Activated naive CD4-positive, alpha-beta T cell treated with anti-CD3 and anti-CD28 coated beads, Interleukin-2, amount 50 U/mL, for 72 hours (primary cell): ENCODE measurements at places on chromosomes 13 and 19. TPM values are rescaled to one million over a fixed set of nuclear protein-coding genes. Genes with fewer than 3 reads are reported as not detected.

ZSCAN1 gene
- not detected for total RNA-seq

ZFP30 gene
- 12.4 TPM for total RNA-seq

ONECUT3 gene
- total RNA-seq, result not detected

DMPK gene
- 13.8 TPM for total RNA-seq

ZNF763 gene
- total RNA-seq, result 0.82 TPM

KATNAL1 gene
- 17.4 TPM for total RNA-seq

ZNF30 gene
- 4.6 TPM for total RNA-seq

- DNase-seq, result no peak
Measured at GRCh38 chr13:76266561-76266960, 619.6 kb downstream of the KCTD12 start.

DNA sequence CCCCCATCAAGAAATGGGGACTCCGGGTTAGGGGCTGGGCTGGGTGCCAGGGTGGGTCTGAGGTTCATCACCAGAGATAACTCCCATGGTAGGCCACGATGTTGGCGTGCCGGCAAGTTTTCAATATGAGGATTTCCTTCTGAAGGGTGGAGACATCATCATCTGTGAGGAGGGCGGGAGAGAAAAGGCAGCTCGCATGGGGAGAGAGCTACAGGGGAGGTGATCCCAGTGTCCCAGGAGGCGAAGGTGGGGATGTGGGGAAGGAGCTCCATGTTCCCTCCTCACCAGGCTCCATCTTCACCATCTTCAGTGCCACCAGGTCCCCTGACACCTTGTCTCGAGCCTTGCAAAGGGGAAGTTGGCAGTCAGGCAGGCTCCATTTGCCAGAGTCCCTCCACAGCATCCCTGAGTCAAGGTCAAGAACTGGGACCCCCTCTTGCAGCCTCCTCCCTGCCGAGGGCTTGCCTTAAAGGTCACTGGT, 430 bp downstream of the MAP4K1 start:
- peak; percentile 22 for DNase-seq

DNA sequence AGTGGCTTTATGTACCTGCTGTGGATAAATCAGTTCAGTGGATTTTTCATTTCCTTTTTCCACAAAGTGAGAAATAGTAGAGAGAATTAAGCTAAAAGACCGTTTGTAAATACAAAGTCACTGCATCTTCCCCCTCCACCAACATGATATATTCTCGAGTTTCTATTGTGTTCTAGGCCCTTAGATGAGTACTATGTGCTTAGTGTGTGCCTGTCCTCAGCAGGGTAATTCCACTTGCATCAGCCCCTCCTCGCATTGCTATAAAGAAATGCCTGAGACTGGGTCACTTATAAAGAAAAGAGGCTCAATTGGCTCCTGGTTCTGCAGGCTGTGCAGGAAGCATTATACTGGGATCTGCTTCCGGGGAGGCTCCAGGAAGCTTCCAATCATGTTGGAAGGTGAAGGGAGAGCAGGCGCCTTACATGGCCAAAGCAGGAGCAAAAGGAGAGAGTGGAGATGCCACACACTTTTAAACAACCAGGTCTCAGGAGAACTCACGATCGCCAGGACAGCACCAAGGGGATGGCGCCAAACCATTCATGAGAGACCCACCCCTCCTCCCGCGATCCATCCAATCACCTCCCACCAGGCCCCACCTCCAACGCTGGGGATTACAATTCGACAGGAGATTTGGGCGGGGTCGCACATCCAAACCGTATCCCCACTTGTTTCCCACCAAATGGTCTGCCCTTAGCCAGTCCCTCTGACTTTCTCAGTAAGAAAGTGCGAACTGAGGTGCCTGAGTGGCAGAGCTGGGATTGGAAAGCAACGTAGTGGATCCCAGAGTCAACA, 102.3 kb upstream of the ABCC4 start:
- DNase-seq, result peak; percentile 7

- no peak for DNase-seq
Measured at GRCh38 chr13:53137779-53138178, 109.2 kb downstream of the OLFM4 start.

GRCh38 chr13:31369213-31369612, 169.4 kb downstream of the B3GLCT start:
- no peak for DNase-seq

- no peak for DNase-seq
Measured at GRCh38 chr19:40344422-40344821, 3.8 kb downstream of the C19orf47 start.

- DNase-seq, result no peak
Measured at GRCh38 chr19:29054886-29055675, 157.9 kb downstream of the UQCRFS1 start.

DNA sequence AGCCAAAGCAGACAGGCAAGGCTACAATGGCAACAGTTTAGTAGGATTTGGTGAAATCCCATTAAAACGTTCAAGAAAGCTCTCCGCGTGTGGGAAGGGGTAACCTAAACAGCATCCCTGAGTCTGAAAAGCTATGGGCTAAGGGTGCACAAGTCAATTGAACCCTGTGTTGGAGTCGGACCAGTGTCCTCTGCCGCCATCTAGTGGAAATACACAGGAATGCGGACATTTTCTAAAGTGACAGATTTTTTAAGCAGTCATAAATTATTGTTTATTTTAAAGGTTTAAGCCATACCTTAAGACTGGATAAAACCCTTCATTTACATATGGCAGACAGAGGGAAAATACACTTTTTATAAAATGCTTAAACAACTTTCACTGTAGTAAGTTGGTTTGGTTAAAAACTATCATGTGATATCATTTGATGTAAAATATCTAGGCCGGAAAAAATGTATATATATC, 26.5 kb upstream of the LSM14A start:
- DNase-seq, result no peak

DNA sequence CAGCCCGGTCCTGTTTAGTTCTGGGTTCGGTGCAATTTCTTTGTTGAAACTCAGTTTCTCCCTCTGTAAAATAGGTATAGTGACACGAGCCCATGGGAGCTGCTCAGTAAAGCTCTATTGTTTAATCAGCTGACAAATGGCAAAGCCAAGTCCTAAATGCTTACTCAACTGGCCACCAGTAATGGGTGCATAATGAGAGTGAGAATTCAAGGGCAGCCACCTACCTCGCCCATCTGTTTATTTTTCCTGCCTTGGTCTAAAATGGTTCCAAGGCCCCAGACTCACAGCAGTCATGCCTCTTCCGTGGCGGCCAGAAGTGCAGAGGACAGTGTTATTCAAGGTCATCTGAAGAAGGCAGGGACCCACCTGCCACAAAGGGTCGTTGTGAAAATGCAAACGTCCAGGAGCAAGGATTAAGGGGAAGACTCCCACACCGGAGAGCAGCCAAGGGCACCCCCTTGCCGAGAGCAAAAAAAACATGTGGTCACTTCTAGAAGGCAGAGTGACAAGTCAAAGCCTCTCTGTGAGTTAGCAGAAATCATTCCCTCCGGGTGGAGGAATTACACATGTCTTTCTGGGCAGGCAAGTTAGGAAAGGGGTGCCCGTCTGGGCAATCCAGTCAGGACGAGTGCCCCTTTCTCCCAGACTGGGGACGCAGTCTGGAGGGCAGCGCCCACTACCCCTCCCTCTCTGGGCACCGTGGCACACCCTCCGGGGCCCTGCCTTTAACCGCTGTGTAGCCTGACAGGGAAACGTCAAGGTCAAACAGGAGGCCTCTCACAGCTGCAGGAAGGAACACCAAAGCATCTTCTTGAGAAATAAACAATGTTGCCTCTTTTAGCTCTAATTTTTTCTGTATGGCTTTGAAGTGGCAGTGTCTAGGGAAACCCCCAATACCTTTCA, 186.2 kb downstream of the FOXO1 start:
- DNase-seq, result no peak

- no peak for DNase-seq
Measured at GRCh38 chr13:52383366-52383765, 22.6 kb downstream of the THSD1 start.

DNA sequence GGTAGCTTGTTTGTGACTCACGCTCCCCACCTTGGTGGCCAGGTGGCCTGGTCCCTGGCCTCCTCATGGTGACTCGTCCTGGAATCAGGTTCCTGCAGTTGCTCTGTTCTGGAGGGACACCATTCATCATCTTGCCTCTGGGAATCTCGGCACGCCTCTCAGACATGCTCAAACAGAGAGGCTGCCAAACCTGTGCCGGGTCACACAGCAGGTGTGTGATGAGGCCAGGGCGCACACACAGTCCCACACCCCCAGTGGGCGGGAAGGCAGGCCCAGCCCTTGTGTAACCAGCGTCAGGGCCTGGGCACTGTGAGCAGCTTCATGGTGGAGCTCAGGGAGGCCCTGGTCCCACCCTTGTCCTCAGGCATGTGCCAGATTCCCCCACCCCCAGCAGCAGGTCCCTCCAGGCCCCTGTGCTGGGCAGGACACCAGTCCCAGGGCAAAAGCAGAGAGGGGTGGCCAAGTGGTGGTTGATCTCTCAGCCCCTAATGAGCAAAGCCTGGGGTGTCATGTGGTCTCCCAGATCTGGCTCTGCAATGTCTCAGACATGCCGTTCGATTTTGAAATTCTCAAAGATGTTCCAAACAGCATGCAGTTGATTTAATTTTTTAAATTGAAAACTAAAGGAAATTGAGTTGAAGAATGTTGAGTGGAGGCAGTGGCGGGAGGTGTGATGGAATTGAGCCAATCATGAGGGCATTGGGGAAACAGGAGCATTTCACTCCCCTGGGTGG, 12.1 kb downstream of the CEBPA start:
- DNase-seq, result no peak

DNA sequence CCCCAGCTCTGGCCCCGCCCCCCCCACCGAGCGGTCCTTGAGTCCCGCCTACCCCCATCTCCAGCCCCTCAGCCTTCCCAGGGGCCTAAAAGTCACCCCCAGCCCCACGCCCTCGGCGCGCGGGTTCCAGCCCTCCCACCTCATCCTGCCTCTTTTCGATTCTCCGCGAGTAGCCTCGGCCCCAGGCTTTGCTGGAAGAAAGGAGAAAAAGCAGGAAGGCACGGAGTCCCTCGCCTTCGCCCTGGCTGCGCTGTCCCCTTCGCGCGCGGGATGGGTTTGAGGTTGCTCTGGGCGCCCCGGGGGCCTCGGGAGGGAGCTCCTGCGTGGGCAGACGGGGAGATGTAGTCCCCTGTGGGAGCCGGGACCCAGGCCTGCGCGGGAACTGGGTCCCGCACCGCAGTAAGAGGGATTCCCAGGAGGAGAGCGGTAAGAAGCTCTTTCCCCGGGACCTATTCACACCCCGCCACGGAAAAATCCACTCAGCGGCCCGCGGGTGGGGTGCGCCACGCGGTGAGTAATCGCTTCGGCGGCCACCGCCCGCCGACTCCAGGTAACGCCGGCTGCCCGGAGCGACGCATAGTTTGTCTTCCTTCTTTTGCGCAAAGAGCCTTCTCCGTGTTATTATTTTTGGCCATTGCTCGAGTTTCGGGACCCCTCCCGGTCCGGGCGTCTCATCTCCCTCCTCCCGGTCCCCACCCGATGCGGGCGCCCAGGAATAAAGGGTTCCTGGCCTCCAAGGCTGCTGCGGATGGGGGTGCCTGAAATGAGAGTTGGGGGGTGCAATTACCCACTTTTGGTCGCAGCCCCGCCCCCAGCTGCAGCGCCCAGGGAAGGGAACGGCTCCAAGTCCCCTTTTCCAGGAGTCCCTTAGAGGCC, 865 bp upstream of the CRLF1 start:
- no peak for DNase-seq

GRCh38 chr13:33150126-33150525, 133.9 kb downstream of the KL start:
- no peak for DNase-seq
